IMR-90 (cell line): ENCODE measurements at places on chromosomes 13 and 19. TPM values are rescaled to one million over a fixed set of nuclear protein-coding genes. Genes with fewer than 3 reads are reported as not detected.

The PINLYP gene
- 0.54 and 0.83 TPM in 2 replicates for total RNA-seq

The DCLK1 gene
- under 0.01 TPM in 2 replicates for total RNA-seq

The FPR3 gene
- total RNA-seq, result not detected in 2 replicates

The MBD3L3 gene
- total RNA-seq, result not detected in 2 replicates

The CGB8 gene
- total RNA-seq, result not detected in 2 replicates

The CCNA1 gene
- total RNA-seq, result not detected in 2 replicates

The SYDE1 gene
- total RNA-seq, result 18.6 and 19.4 TPM in 2 replicates

The ZNF792 gene
- total RNA-seq, result 3.9 and 4.8 TPM in 2 replicates

The CLEC4M gene
- total RNA-seq, result not detected in 2 replicates

The BRCA2 gene
- 9.7 and 11.7 TPM in 2 replicates for total RNA-seq

The CYP2F1 gene
- total RNA-seq, result not detected in 2 replicates

The PGLYRP2 gene
- total RNA-seq, result not detected in 2 replicates
